ENCODE measurements at places on chromosomes 7 and 10.

GRCh38 chr10:114332301-114333192 lies 71.8 kb downstream of the AFAP1L2 start:
- no peak for DNase-seq

GRCh38 chr10:90929179-90929578 lies 8.3 kb upstream of the ANKRD1 start:
- DNase-seq = no peak

- no peak for DNase-seq
These were observed 229.5 kb upstream of the FZD1 start for GRCh38 chr7:91034459-91035368.

GRCh38 chr7:100159099-100159623 lies 638 bp upstream of the TRAPPC14 start:
- no peak for DNase-seq

GRCh38 chr7:101216860-101217387 lies 457 bp downstream of the PLOD3 start:
- no peak for DNase-seq

- no peak for DNase-seq
These were observed 77.9 kb upstream of the CAMK2B start for GRCh38 chr7:44403176-44403759.

DNA sequence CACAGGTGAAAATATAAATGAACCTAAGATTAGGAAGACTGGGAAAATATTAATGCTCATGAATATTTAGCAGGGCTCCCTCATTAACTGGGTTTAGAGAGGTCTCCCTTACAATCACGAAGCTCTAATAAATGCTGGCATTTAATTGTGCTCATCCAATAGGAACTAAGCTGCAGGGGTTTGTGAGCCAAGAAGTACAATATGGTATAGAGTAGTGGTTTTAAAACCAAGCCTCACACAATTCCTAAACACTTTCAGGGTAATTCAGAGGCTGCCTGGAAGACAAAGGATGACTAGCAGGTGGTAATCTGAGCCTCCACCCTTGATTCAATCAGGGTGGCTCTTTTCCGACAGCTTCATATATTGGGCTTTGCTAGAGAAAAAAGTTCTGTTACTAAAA lies 103.3 kb downstream of the GPAM start:
- no peak for DNase-seq

DNA sequence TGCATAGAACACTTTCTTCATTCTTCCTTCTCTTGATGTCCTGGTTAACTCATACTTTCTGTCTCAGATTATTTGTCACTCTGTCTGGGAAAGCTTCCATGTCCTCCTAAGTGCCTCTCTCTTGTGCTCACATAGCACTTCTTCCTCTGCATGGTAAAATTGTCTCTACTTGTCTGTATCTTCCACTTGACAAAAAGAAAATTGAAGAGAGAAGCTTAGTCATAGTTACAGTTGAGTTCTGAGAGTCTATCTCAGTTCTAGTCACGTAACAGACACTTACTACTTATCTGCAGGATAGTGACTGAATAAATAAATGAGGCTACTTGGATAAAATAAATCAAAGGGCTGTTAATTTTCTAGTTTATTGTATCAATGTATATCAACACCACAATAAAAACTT lies 458.1 kb downstream of the HTR7 start:
- no peak for DNase-seq

DNA sequence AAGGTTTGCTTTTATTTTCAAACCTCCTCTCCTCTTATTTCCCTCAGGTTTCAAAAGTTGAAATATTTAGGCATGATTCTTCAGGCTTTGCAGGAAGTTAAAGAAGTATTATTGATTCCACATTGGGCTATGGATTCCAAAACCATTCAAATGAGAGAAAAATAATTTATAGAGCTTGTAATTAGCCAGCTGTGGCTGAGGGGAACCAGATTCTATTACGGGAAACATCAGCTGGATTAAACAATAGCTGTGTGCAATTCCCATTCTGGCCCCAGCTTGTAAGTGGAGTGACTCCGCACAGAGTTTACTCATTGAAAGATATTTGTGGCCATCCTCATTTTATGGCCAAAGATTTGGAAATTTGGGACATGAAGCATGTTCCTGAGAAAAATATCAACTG lies 77.0 kb upstream of the PHYHIPL start:
- DNase-seq = no peak

Measured in stimulated activated CD8-positive, alpha-beta memory T cell treated with anti-CD3 and anti-CD28 coated beads, Interleukin-4, amount 100 ng/mL, for 4 hours (primary cell).